ENCODE measurements at places on chromosomes 5 and 9.

GRCh38 chr9:125634040-125634717 lies 72.8 kb downstream of the MAPKAP1 start:
- DNase-seq: no peak

GRCh38 chr5:35854248-35854647 lies 2.4 kb upstream of the IL7R start:
- peak; percentile 59 for DNase-seq

- no peak for DNase-seq
These were observed 94.1 kb upstream of the RANBP6 start for GRCh38 chr9:6109571-6109970.

- no peak for DNase-seq
These were observed 4.5 kb upstream of the CDK7 start for GRCh38 chr5:69230181-69230580.

GRCh38 chr5:149724130-149724840 lies 5.8 kb upstream of the PPARGC1B start:
- DNase-seq: no peak

- no peak for DNase-seq
These were observed 414.5 kb upstream of the ZNF608 start for GRCh38 chr5:125160787-125161502.

- DNase-seq: no peak
These were observed 15.7 kb downstream of the SAP30L start for GRCh38 chr5:154461531-154461930.

- peak; percentile 37 for DNase-seq
These were observed 328 bp downstream of the CAMSAP1 start for GRCh38 chr9:135907006-135907430.

DNA sequence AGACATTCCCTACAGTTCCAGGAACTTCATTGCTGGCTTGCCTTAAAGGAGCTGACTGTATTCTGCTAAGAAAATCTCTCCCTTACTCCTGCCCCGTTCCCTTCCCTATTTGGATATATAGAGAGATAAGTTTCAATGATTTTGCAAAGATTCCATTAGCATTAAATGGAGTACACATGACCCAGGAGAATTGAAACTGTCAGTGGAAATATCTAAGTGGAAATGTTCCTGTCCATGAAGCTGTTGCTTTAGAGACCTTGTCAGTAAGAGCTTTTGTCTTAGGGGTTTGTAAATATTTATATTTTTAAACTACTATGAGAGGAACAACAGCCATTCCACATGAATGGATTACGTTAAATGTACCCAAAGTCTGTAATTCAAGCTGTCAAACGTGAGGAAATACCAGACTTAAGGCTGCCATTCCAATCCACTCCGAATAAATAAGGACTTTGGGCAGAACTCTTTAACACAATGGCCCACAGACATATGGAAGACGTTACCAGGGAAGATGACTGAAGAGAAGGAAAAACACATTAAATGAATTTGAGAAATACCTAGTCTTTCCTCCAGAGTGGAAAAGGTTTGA lies 387.1 kb upstream of the PAPPA start:
- DNase-seq: no peak

- no peak for DNase-seq
These were observed 91.9 kb downstream of the FEM1C start for GRCh38 chr5:115452536-115453235.

- DNase-seq: no peak
These were observed 182.1 kb downstream of the RFX3 start for GRCh38 chr9:3343671-3344070.

DNA sequence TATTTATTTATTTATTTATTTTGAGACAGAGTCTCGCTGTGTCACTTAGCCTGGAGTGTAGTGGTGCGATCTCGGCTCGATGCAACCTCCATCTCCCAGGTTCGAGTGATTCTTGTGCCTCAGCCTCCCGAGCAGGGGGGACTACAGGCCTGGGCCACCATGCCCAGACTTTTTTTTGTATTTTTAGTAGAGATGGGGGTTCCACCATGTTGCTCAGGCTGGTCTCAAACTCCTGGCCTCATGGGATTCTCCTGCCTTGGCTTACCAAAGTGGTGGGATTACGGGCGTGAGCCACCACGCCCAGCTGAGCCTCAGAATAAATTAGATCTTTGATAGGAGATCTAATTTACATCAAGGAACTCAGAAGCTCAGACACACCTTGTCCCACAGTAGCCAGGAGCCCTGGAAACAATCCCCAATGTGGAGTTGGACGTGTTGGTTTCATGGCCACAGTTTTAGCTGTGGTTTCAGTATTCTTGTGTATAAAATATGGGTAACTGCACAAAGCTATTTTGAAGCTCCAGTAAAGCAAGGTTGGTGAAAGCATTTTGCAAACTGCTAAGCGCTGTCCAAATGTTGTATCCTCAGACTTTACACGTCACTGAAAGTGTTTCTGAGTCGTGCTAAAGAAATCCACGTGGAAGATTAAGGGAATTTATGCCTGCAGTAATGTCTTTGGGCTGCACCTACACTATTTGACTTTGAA lies 3.0 kb upstream of the HNRNPAB start:
- DNase-seq: no peak

GRCh38 chr5:143231973-143232812 lies 171.3 kb downstream of the NR3C1 start:
- DNase-seq: no peak

DNA sequence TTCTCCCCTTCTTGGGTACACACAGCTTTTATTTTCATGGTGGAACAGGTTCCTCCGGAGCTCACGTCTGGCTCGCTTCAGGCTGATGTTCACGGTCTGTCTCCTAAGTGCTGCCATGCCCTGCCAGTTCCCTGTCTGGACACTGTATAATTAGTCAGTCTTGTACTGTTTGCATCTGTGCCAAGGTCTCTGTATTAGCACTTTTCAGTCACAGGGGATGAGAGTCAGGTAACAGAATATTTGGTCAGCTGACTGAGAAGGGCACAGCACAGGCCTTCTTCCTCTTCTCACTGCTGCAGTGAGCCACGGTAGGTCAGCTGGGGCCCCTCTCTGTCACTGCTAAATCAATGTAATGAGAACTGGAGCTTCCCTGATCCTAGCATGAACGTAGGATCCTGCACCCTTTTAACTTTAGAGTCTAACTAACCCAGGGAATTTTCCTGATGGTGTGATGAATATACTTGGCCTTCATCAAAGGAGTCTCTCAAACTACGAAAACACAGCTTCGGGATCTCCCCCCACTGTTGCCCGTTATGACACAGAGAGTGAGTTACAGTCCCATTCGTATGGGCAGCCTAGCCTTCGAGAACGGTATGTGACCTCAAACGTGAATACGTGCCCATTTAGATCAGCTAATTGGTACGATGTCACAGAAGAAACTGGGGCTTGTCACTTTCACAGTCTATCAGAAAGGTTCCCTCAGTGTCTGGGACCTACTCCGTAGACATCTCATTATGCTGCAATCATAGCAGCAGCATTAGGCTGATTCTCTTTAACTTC lies 354.1 kb upstream of the RFX3 start:
- DNase-seq: no peak

DNA sequence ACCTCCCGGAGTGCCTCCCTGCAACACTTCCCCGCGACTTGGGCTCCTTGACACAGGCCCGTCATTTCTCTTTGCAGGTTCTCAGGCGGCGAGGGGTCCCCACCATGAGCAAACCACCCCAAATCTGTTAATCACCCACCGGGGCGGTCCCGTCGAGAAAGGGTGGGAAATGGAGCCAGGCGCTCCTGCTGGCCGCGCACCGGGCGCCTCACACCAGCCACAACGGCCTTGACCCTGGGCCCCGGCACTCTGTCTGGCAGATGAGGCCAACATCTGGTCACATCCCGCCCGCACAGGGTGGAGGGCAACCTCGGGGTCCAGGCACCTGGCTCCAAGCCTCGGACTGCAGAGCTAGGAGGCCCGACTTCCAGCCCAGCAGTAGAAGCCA lies 776 bp upstream of the TERT start:
- no peak for DNase-seq

DNA sequence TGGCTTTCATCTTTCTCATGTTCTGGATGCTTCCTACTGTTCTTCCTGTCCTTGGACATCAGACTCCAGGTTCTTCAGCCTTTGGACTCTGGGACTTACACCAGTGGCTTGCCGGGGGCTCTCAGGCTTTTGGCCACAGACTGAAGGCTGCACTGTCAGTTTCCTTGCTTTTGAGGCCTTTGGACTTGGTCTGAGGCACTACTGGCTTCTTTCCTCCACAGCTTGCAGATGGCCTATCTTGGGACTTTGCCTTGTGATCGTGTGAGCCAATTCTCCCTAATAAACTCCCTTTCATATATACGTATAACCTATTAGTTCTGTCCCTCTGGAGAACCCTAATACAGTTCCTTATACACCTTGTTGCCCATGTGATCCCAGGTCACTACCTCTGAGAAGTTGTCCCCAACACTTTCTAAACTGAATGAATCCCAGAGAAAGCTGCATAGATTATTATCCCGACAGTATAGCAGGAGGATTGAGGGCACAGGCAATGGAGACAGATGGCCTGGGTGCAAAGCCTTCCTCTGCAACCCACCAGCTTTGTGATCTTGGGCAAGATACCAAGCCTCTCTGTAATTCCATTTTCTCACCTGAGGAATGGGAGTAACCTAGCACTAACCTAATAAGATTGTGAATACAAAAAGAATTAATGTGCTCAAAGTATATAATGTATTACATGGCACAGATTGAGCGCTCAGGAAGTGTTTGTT lies 449.6 kb upstream of the BRINP1 start:
- DNase-seq: no peak

DNA sequence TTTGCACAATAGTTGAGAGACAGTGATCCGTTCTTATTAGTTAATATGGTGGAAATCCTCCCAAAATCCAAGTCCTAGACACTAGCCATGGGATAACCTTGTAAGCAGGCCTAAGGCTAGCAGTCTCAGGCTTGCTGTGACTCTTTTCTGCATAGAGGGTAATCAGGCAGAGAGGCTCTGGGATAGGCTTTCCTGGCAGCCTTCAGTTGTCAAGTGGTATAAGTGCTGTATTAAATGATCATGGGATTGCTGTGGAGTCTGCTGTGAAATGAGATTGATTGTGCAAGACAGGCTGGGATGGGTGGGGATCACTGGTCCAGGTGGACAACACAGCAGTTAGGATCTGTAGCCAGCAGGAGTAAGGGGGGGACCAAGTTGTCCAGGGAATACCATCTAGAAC lies 416.4 kb downstream of the TLE4 start:
- no peak for DNase-seq

GRCh38 chr9:137077010-137077747 lies at the start of gene UAP1L1:
TSS of gene UAP1L1 (plus strand) at chr9:137077517. CDS start at chr9:137077533, 16 bp downstream.
- DNase-seq: peak; percentile 66

GRCh38 chr9:134885001-134885678 lies 4.5 kb downstream of the FCN2 start:
- DNase-seq: no peak

DNA sequence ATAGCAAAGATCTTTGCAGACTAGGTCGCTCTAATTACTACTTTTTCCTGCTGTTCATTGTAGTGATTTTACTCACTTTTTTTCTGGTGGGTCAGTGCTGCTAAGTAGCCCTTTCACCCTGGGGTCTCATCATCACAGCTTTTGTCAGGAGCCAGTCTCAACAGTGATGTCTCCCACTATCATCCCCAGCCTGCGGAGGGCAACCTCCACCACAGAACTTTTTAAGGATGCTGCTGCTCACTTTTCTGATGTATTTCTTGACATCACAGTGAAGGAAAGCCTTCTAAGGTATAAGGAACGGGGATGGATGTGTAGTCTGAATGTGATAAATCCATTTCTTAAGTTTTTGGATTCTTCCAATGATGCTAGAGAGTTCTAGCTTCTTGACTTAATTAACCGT lies 242.5 kb upstream of the RIOK2 start:
- no peak for DNase-seq

- DNase-seq: no peak
These were observed 32.1 kb downstream of the EXOC3 start for GRCh38 chr5:474840-475661.

DNA sequence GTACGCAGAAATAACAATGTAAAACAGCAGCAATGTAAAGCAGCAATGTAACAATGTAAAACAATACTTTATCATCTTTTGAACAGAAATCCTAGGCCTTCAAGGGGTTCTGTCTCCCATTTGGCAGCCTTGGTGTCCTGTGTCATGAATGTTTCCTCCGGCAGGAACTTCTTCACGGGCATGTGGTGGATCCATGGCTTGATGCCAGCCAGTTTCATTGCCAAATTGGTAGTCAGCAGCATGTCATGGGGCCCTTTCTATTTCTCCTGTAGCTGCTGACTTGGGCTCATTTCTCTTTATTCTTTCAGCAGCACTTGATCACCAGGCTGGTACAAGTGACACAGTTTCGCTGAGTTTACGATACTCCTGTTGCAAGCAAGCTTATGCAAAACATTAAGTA lies 275.3 kb downstream of the HTR1A start:
- no peak for DNase-seq

- DNase-seq: no peak
These were observed 257.9 kb downstream of the RASEF start for GRCh38 chr9:82805027-82805426.

DNA sequence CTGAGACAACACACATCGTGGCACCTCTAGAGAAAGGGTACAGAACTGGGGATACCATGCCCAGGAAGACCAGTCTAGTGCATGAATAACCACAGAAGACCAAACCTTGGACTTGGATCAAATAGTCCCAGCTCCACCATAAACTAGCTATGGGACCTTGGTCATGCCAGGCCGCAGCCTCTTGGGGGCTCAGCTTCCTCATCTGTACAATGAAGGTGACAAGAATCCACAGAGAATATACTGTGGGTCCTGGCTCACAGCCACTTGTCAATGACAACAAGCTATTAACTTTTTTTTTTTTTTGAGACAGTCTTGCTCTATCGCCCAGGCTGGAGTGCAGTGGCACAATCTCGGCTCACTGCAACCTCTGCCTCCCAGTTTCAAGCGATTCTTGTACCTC lies 3.9 kb downstream of the KYAT1 start:
- DNase-seq: no peak

GRCh38 chr9:128733256-128733655 lies 9.3 kb upstream of the ZDHHC12 start:
- peak; percentile 23 for DNase-seq

GRCh38 chr9:105702207-105702606 lies 7.9 kb downstream of the TMEM38B start:
- DNase-seq: no peak

- no peak for DNase-seq
These were observed 108.1 kb downstream of the SNCAIP start for GRCh38 chr5:122420091-122420490.

DNA sequence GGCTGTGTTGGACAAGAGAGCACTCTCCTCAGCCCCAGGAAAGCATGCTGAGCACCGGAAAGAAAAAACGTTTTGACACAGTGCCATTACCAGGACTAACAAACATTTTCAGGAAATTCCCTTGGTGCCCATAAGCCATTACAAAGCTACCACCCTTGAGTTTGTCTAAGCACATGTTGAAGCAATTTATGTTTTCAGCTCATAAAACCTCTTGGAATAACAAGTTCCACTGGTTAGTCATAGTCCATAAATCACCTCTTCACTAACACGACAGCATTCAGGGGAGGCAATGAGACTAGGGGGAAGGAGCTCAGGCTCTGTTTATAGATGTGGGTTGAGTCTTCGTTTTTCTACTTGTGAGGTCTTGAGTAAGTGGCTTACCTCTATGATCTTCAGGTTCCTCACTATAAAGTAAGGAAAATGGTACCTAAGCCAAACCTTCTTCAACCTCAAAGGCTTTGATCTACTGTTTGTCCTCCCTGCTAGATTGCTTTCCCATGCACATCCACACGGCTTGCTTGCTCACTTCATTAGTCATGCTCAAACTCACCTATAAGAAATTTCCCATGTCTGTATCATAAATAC lies 65.4 kb downstream of the DRD1 start:
- DNase-seq: no peak

Measured in activated naive CD8-positive, alpha-beta T cell treated with anti-CD3 and anti-CD28 coated beads, Interleukin-2, amount 50 U/mL, for 24 hours (primary cell).